Vagina (tissue), 2 donors: ENCODE measurements at places on chromosomes 7 and 10.

GRCh38 chr10:27701938-27702537 is 43.6 kb downstream of the MKX start:
- no peak for DNase-seq

DNA sequence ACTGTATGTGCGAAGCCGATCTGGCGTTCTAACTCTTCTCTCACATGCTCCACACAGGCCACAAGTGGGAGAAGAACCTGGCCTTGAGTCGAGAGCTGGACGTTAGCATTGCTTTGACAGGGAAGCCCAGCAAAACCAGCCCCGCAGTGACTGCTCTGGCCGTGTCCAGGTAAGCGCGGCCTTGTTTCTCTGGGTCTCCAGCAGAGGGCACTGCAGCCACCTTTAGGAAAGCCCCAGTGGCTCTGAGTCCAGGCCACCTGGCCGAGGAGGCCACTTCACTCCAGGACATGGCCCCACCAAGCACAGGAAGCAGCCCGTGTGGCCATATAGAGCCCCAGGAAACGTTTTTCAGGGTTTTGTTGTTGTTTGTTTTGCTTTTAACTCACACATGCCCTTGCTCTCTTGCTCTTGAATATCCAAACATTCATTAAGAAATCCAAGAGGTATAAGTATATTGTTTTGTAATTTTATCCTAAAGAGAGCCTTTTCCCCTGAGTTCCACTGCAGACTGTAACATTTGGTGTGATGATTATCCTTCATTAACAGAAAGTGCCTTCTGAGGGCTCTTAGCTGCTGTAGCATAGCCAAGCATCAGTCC is 41.8 kb upstream of the LRRC18 start:
- no peak for DNase-seq

- DNase-seq, result no peak
Observed at GRCh38 chr10:6786579-6787031, 206.5 kb upstream of the PRKCQ start.

DNA sequence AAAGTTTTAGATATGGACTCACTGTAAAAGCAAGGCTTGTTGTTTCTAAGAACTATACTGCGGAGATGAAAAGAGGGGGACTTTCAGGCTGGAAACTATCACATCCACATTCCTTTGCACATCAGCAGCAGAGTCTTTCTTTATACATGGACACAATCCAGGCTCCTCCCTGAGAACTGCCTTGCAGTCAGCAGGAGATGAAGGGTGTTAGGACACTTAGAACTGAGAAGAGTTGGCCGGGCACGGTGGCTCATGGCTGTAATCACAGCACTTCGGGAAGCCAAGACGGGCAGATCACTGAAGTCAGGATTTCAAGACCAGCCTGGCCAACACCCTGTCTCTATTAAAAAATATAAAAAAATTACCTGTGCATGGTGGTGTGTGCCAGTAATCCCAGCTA is 9.7 kb upstream of the GARS1 start:
- no peak for DNase-seq

DNA sequence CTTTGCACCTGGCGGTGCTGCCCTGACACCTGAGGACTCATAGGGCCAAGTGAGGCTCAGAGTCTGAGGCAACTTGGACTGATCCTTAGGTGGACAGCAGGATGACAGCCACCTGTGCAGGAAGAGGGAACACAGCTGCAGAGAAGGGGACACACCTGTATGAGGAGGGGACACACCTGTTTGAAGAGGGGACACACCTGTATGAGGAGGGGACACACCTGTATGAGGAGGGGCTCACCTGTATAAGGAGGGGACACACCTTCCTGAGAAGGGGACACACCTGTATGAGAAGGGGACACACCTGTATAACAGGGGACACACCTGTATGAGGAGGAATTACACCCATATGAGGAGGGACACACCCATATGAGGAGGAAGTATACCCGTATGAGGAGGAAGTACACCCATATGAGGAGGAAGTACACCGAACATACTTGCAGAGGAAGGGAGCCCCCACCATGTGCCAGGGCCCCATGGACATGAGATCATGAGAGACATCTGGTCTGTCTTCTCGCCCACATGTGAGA is 285.9 kb downstream of the ADARB2 start:
- no peak for DNase-seq

DNA sequence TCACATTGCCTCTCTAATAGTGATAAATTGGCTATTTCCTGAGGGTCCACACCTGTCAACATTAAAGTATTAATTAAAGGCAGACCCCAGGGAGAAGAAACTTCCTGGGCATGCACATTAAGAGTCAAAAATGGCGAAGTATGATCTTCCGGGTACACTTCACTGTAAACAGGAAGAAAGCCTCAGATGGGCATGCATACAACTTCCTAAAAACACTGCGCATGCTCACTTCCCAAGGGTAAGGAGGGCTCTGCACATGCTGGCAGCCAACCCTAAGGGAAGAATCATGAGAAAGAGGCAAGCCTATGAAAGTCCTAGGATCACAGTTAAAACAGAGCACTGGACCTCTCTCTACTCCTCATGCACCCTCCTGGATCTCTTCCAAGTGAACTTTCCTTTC is 80.1 kb upstream of the IMMP2L start:
- no peak for DNase-seq

DNA sequence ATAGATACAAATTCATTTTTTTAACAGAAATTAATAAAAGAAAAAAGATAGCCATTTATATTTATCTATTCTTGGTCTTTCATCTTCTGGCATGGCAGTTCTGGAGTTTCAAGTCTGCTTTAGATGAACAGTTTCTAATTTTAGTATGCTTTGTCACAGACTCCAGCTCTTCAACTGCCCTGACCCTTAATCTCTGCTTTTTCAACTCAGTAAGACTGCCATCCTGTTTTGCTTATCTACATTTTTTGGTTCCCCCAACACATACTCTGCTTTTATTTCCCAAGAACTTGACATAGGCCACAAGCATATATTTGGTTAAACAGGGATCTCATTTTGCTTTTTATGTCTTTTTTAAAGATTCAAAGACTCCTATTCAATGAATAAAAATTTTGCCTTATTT is 309.3 kb upstream of the KCND2 start:
- no peak for DNase-seq

- DNase-seq, result no peak
Observed at GRCh38 chr7:154770361-154770760, 232.6 kb downstream of the PAXIP1 start.

DNA sequence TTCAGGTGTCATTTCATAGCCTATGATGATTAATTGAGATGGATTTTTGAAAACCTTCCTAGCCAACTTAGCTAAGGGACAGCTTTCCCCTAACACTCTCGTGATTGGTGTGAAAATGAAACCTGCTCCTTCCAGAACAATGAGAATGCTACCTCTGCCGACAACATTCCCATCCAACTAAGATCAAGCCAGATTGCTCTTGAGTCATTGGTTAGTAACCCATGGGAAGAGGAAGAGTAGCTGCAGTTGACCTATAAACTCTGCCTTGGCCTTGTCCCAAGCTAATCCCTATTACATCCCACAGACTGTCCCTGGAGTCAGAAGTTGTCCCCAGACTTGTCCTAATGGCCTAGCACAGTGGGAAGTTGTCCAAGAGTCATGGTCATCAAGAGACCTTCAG is 80.5 kb upstream of the SVIL start:
- DNase-seq, result no peak

GRCh38 chr10:112744181-112745096 is 205.6 kb upstream of the TCF7L2 start:
- DNase-seq, result no peak

DNA sequence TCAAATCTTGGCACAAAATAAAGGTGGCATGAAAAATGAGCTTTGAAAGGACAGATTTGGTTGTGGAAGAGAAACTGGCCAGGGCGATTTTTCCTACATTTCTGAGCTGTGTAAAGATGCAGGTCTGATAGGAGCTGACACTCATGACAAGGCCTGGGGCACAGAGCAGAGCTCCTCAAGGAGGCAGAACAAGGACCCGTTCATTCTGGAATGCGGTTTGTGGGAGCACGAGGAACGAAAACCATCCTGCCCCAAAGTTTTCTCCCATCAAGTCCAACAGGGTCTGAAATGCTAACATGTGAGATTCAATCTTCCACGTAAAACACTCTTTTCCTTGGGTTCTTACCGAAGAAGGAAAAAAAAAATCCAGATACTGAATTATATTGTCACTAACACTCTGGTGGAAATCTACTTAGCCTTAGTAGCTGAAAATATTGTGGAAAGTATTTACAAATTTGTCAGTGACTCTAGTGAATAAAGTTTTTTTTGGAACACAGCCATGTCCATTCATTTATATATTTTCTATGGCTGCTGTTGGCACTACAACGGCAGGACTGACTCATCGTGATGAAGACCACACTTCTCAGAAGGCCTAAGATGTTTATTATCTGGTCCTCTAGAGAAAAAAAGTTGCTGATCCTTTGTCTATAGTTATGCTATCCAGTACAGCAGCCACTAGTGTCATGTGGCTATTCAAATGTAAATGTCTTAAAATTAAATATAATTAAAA is 215.7 kb downstream of the BAMBI start:
- DNase-seq, result no peak

DNA sequence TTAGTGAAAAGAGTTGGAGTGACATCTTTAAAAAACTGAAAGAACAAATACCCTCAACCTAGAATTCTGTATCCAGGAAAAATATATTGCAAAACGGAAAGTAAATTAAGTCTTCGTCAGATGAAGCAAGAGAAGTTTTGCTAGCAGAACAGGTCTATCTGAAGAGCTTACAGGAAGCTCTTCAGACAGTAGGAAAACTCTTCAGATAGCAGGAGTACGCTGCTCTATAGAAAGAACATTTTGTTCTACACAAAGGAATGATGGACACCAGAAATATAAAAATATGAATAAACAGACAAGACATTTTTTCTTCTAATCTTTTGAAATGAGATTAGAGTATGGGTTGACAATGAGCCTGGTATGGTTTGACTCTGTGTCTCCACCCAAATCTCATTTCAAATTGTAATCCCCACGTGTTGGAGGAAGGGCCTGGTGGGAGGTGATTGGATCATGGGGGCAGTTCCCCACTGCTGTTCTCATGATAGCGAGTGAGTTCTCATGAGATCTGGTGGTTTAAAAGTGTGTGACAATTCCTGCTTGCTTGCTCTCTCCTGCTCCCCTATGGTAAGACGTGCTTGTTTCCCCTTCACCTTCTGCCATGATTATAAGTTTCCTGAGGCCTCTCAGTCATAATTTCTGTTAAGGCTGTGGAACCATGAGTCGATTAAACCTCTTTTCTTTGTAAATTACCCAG is 567.3 kb downstream of the AUTS2 start:
- no peak for DNase-seq

- DNase-seq, result no peak
Observed at GRCh38 chr10:7365027-7365745, 45.6 kb downstream of the SFMBT2 start.

DNA sequence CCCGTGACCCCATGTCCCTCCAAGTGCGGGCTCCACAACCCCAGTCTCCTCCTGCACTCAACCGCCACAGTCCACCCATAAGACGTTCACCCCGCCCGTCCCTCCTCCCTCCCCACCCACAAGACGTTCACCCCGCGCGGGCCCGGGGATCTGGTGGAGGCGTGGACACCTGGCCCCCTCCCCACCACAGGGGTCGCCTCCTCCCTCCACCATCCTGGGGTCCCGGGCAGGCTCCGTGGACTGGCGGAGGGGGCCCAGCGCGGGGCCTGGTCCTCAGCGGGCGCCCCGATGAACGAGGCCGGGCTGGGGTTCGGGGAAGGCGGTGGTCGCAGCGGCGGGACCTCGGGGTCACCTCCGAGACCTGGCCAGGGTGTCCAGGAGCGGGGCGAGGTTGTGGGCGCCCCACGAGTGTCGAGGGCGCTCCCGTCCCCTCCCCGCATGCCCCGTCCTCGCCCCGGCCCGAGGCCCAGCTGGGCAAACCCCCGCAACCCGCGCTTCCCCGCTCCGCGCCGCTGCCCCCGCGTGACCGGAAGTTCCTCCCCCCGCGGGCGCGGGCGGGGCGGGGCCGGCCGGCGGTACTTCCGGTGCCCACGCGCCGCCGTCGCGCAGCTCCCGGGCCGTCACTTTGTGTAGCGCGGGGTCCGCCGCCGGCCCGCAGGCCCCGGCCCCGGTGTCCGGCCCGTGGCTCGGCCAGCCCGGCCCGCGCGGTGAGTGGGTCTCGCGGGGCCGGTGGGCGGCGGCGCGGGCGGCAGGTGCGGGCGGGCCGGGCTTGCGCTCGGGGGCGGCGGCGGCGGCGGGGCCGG is at the start of gene ZNF316:
Gene ZNF316, plus strand, starts transcription at position 578 of the 803 bp plus-strand sequence. CDS start 5,092 bp downstream, outside the sequence.
- DNase-seq, result no peak
